ENCODE measurements at places on chromosomes 1 and 21.

- DNase-seq = no peak
Measured at GRCh38 chr1:117631359-117632160, 25.7 kb downstream of the TENT5C start.

GRCh38 chr1:36162680-36163239 lies 6.8 kb downstream of the MAP7D1 start:
- DNase-seq = no peak

GRCh38 chr1:67171574-67171955 lies 5.3 kb downstream of the IL23R start:
- DNase-seq = no peak

GRCh38 chr1:152182431-152182830 lies 23.4 kb upstream of the RPTN start:
- no peak for DNase-seq

DNA sequence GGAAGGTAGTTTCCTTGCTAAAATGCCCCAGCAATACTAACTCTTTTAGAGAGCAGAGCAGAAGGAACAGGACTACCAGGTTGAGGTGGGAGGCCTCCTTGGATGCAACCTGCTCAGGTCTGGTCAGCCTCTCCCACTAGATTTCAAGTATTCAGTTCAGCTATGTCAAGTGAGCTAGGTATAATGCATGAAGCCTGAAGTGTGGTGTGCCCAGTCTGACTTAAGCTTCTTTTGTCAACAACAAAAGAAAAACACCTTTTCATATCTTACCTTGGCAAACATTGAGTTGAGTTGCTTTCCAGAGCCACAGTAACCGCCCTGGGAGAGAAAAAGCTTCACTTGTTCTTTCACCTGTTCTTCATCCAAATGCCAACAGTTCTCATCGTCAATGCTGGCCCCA lies 47.8 kb downstream of the UROD start:
- no peak for DNase-seq

DNA sequence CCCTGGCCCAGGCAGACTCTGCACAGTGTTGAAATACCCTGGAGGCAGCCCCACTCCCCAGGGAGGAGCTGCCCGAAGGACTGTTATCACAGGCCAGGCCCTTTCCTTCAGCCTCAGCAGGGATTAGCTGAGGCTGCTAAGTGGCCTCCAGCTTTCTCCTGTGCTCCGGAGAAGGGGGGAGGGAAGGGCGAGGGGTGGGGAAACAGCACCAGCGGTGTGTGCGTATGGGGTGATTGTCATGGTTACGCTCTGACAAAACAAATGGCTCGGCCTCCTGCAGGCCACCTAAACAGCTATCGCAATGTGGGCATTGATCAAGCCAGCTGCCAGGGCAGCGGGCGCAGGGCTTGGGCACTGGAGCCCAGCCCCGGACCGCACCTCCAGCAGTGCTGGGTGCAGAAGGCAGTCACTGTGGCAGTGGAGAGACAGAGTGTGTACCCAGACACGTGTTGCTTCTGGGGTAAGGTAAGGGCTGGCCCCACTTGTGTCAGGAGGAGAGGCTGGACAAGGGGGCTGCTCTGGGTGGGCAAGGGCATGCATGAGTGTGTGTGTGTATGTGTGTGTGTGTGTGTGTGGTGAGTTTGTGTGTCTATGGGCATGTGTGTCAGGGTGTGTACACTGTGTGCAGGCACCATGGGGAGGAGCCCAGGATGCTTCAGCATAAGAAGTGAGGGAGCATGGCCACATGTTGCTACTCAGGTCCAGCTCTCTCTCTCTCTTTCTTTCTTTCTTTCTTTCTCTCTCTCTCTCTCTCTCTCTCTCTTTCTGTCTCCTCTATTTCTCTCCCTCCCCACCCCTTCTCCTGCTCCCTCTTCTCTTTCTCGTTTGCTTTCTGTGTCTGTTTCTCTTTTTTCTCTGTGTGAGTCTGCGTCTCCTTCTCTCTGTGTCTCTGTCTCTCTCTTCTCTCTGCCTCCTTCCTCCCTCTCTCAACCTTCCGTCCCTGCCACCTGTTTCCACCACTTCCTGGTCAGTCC lies at the start of gene VWA5B1:
Gene VWA5B1 (plus strand): TSS at position 252 of the 974 bp plus-strand sequence. CDS start 19,727 bp downstream, outside the sequence.
- no peak for DNase-seq
